ENCODE measurements at places on chromosomes 4 and X. TPM values are rescaled to one million over a fixed set of nuclear protein-coding genes. Genes with fewer than 3 reads are reported as not detected.

Gene DCLK2
- 13.5 TPM for total RNA-seq

Gene PASD1
- 0.17 TPM for total RNA-seq

Gene KCTD8
- not detected for total RNA-seq

DNA sequence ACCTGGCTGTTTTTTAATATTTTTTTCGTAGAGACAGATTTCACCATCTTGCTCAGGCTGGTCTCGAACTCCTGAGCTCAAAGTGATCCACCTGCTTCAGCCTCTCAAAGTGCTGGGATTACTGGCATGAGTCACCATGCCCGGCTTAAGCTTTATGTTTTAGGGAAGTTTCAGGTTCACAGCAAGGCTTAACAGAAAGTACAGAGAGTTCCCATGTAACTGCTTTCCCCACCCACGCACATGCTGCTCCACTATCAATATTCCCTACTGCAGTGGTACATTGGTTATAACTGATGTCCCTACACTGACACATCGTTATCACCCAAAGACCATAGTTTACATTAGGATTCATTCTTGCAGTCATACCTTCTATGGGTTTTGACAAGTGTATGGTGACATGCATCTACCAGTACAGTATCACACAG lies 62.7 kb downstream of the PRPS1 start:
- DNase-seq, result no peak

DNA sequence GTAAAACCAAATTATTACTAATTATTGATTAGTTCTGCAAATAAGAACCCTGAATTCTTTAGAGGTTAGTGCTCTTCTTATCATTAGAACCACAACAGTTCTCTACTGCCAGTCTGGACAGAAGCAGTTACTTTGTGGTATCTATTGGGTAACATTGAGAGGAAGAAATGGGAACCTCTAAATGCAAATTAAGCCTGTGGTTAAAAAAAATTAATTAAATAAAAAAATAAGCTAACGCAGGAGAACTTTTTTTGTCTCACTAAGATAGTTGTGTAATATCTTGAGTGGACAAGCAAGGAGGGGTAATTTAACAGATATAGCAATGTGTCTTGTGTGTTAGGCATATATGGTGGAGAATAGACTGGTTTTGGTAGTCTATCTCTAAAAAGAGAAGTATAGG lies 32.9 kb upstream of the TET2 start:
- DNase-seq, result no peak

DNA sequence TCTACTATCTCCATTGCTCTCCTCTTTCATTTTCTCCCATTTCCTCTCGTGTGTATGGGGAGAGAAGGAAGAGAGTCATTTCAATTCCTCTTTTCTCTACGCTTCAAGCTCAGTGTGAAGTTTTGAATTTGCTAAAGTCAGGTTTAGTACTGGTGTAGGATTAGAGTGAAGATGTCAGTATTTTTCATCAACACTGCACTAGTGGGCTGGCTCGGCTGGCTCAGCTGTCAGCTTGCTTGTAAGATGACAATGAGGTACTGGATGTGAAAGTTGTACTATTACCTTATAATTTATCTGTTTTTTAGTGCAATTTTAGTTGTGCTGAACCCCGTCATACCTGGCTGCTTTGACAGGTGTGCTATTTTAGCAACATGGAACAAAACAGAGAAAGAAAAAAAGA lies 2.1 kb upstream of the SH2D1A start:
- no peak for DNase-seq

DNA sequence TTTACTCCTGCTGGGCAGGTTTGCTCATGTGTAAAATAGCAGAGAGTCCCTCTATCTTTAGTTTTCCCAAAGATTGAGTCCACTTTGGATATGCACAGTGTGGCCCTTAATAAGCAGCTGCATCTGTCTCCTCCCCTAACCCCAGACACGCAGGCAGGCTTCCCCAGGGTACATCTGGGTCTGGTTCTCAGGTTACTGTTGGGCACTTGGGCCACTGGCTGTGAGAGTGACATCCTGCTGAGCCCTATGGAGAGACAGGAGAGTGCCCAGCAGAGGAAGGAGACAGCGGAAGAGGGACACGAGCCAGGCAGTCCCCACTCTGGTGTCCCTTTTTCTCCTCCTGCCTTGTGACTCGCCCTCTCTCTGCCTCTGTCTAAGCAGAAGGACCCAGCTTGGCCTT lies 16.0 kb downstream of the XK start:
- no peak for DNase-seq

Measured in Daoy (cell line).